ENCODE measurements at places on chromosomes 11 and 22. TPM values are rescaled to one million over a fixed set of nuclear protein-coding genes. Genes with fewer than 3 reads are reported as not detected.

Gene TTC36
- total RNA-seq, result not detected

Gene C11orf87
- total RNA-seq, result under 0.01 TPM

Gene TMPRSS6
- not detected for total RNA-seq

Gene LRRC74B
- not detected for total RNA-seq

Gene ATG2A
- 3.6 TPM for total RNA-seq

Gene SLCO2B1
- total RNA-seq, result not detected

Gene GAL
- total RNA-seq, result not detected

Gene GGT5
- total RNA-seq, result 0.18 TPM

Gene MN1
- 0.28 TPM for total RNA-seq

Gene MIOX
- total RNA-seq, result not detected

Gene GRK3
- 1.9 TPM for total RNA-seq

Gene ZC3H7B
- 37.6 TPM for total RNA-seq

Gene BARX2
- not detected for total RNA-seq

Gene PARVG
- total RNA-seq, result not detected

Gene FAM111A
- 36.4 TPM for total RNA-seq

Gene FAM227A
- total RNA-seq, result 1.3 TPM

Gene MPEG1
- total RNA-seq, result not detected

Gene KLHL35
- 1.4 TPM for total RNA-seq

Gene MMP27
- total RNA-seq, result not detected

Gene LRRC56
- 0.28 TPM for total RNA-seq

Gene LRRN4CL
- 0.36 TPM for total RNA-seq

Gene C11orf21
- not detected for total RNA-seq

Gene ADM2
- total RNA-seq, result 0.18 TPM

Gene SLC22A9
- total RNA-seq, result not detected

Gene OR5B2
- under 0.01 TPM for total RNA-seq

Gene CFAP300
- total RNA-seq, result 0.90 TPM

Gene LGR4
- 8.1 TPM for total RNA-seq

Gene EIF4ENIF1
- total RNA-seq, result 16.4 TPM

Gene P2RY2
- total RNA-seq, result not detected

Gene KREMEN1
- 2.5 TPM for total RNA-seq

Gene C1QTNF4
- total RNA-seq, result not detected

Gene RTN4R
- total RNA-seq, result 0.28 TPM

Gene CNGA4
- total RNA-seq, result under 0.01 TPM

Gene GUCD1
- 143 TPM for total RNA-seq

Gene SYCE3
- total RNA-seq, result not detected

Gene TSKU
- total RNA-seq, result 6.8 TPM

Gene ARHGAP8
- 0.18 TPM for total RNA-seq

Gene AASDHPPT
- 72.2 TPM for total RNA-seq

Gene PKNOX2
- total RNA-seq, result 1.1 TPM

Gene PRAME
- total RNA-seq, result not detected

Gene RAPSN
- not detected for total RNA-seq

Gene CCDC73
- total RNA-seq, result not detected

Gene TIMP3
- 98.8 TPM for total RNA-seq

Gene WT1
- not detected for total RNA-seq

Gene OR10G8
- not detected for total RNA-seq

Gene OR2AT4
- not detected for total RNA-seq

Gene C11orf86
- total RNA-seq, result not detected

Gene MS4A6E
- total RNA-seq, result not detected

Gene OR52E8
- not detected for total RNA-seq

Gene SF1
- 76.1 TPM for total RNA-seq

Measured in IMR-90 (cell line).